HCT116 (cell line): ENCODE measurements at places on chromosomes 12 and 14. TPM values are rescaled to one million over a fixed set of nuclear protein-coding genes. Genes with fewer than 3 reads are reported as not detected.

The AP4S1 gene
- 5.0 TPM for total RNA-seq

The TMEM63C gene
- total RNA-seq: 5.7 TPM

The FGF23 gene
- not detected for total RNA-seq

The NYNRIN gene
- 0.27 TPM for total RNA-seq

The NKX2-1 gene
- total RNA-seq: 0.84 TPM

The SLC39A2 gene
- not detected for total RNA-seq

The CACNA2D4 gene
- total RNA-seq: 1.7 TPM

The SLC7A8 gene
- 5.3 TPM for total RNA-seq

The CFAP73 gene
- total RNA-seq: 0.34 TPM

The B4GALNT3 gene
- 18.2 TPM for total RNA-seq

The KRT6A gene
- total RNA-seq: 0.66 TPM

The TAS2R43 gene
- not detected for total RNA-seq

The MRPS35 gene
- 55.4 TPM for total RNA-seq

The IL22 gene
- total RNA-seq: not detected
